ENCODE measurements at places on chromosomes 12 and 14.

DNA sequence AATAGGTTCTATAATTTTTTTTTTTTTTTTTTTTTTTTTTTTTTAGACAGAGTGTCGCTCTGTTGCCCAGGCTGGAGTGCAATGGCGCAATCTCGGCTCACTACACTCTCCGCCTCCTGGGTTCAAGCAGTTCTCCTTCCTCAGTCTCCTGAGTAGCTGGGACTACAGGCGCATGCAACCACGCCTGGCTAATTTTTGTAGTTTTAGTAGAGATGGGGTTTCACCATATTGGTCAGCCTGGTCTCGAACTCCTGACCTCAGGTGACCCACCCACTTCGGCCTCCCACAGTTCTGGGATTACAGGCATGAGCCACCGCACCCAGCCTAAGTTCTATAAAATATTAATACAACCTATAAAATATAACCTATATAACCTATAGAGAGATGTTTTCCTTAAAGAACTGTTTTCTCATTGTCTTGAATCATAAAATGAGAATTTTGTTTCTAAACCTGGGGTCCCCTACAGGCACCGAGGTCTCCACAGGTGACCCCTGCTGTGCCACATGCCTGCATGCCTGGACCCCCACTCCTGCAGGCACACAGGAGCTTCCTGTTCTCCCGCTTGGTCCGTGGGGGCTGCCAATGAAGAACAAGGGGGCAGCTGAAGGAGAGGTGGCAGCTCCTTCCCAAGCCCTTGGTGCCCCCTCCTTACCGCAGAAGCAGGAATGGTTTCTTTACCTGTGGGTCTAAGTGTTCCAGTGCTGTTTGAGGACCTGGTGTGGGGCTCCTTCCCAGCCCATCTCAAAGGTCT, 70.9 kb upstream of the ZFP36L1 start:
- H3K36me3 ChIP-seq = no peaks in the 10 kb centered on the region
- H3K4me3 ChIP-seq = no peak overlapping the region
- no peaks in the 10 kb centered on the region for H3K27me3 ChIP-seq

DNA sequence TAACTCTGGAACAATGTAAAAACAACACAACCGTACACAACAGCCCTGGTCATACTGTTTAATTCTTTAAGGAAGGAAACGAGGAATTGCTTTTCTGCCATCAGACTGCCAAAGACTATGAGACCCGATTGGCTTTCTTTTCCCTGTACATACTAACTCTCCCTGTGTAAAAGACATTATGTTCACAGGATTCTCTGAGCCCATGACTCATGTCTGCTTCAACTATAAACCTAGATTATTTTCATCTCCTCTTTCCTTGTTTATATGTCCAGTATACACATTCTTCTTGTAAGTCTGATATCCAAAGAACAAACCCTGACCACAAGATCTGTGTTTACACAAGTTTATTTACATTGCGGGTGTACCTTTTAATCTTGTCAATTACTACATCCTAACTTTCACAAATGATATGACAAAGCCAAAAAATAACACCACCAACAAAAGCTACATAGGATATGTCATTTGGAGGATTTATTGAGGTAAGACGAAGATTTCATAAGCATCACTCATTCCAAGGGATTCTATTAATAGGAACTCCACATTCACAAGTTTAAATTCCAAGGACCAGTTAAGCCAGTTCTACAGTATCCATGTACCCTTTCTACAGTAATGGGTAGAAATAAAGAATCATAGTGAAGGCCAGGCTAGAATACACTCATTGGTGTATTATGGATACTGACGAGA, 67.3 kb downstream of the STXBP6 start:
- no peak for DNase-seq
- H3K4me1 ChIP-seq = no peaks in the 10 kb centered on the region

- DNase-seq = no peak
- no peaks in the 10 kb centered on the region for H3K27me3 ChIP-seq
- H3K36me3 ChIP-seq = no peaks in the 10 kb centered on the region
- H3K4me3 ChIP-seq = no peak overlapping the region
Measured at GRCh38 chr12:101608301-101609133, 13.7 kb downstream of the MYBPC1 start.

DNA sequence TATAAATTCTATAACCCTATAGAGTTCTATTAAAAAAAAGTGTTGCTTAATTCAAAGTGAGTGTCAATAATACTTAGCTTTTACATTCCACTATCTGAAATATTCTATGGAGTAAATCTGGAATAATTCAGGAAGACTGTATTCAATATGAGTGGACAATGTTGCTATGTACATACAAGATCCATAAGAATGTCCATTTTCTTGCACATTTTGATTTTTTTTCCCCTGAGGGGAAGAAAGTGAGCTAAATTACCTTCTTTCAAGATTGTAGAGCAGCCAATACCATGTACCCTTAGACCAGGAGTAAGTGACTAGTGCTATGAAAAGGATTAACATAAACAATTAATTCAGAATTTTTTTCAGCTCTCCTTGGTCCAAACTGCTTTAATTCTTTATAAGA, 25.4 kb downstream of the EXOC5 start:
- no peaks in the 10 kb centered on the region for H3K27me3 ChIP-seq
- DNase-seq = no peak
- H3K4me3 ChIP-seq = no peak overlapping the region
- H3K36me3 ChIP-seq = peaks cover 70% of the 10 kb centered on the region

GRCh38 chr14:94636744-94637412, 24.7 kb downstream of the SERPINA3 start:
- H3K4me3 ChIP-seq = no peak overlapping the region
- H3K4me1 ChIP-seq = no peaks in the 10 kb centered on the region
- DNase-seq = no peak
- no peak overlapping the region for H3K27ac ChIP-seq

DNA sequence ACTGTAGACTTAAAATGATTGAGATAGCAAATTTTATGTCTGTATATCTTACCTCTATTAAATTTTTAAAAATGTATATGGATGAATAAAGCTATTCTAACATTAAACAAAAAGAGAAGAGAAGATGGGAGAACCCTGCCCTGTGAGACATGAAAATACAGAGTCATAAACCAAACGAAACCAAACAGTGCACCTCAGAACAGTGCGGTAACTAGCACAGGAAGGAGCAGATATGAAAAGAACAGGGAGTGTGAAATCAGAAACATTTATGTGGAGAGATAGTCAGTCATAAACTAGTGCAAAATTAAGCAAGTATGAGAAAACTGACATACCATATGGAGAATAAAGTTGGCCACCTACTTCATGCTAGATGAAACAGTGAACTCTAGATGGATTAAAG, 135.1 kb downstream of the ERC1 start:
- no peak overlapping the region for H3K27ac ChIP-seq
- DNase-seq = no peak
- H3K4me1 ChIP-seq = no peaks in the 10 kb centered on the region
- no peaks in the 10 kb centered on the region for H3K27me3 ChIP-seq
- no peak overlapping the region for H3K4me3 ChIP-seq

GRCh38 chr12:16358878-16359277, 11.4 kb downstream of the MGST1 start:
- DNase-seq = no peak
- no peaks in the 10 kb centered on the region for H3K27me3 ChIP-seq
- H3K4me3 ChIP-seq = no peak overlapping the region
- no peaks in the 10 kb centered on the region for H3K4me1 ChIP-seq
- no peak overlapping the region for H3K27ac ChIP-seq
- H3K36me3 ChIP-seq = no peaks in the 10 kb centered on the region

- no peak for DNase-seq
- H3K4me3 ChIP-seq = no peak overlapping the region
- no peaks in the 10 kb centered on the region for H3K36me3 ChIP-seq
- no peak overlapping the region for H3K27ac ChIP-seq
Measured at GRCh38 chr12:30965613-30965985, 39.1 kb downstream of the TSPAN11 start.

DNA sequence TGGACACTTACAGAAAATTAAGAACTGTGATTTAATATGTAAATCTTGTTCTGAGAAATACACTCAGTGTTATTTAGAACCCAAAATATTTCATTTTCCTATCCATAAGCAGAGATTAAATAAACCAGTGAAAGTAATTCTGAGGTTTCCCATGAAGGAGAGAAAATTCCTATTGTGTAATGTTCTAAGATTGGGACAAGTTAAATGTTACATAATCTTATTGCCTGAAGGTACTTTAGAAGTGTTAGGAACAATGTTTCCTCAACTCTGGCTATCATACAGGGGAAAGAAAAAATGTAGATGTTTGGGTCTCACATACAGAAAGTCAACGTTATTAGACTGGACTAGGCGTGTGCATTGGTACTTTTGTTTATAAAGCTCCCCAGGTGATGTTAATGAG, 281.9 kb upstream of the SYT10 start:
- DNase-seq = no peak
- no peaks in the 10 kb centered on the region for H3K4me1 ChIP-seq
- no peaks in the 10 kb centered on the region for H3K36me3 ChIP-seq

GRCh38 chr14:61065656-61066055, 84.6 kb downstream of the SLC38A6 start:
- no peak overlapping the region for H3K27ac ChIP-seq
- no peaks in the 10 kb centered on the region for H3K27me3 ChIP-seq
- no peaks in the 10 kb centered on the region for H3K36me3 ChIP-seq
- H3K4me1 ChIP-seq = no peaks in the 10 kb centered on the region
- no peak overlapping the region for H3K4me3 ChIP-seq

All from esophagus squamous epithelium (tissue), 5 donors.